ENCODE measurements at places on chromosomes 12 and 14.

DNA sequence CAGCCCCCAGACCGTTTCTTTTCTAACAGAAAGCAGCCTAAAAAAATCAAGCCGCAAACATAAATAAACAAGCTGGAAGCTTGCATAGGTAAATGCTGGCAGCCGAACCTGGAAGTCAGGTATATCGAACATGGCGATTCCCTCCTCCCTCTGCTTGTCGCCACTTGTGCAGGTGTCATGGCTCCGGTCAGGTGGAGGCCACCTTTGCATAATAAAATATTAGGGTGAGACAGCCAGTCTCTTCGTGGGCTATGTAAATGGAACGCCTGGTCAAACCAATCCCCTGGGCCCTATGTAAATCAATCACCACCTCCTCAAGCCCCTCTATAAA is 223.9 kb upstream of the DAAM1 start:
- no peak for DNase-seq

DNA sequence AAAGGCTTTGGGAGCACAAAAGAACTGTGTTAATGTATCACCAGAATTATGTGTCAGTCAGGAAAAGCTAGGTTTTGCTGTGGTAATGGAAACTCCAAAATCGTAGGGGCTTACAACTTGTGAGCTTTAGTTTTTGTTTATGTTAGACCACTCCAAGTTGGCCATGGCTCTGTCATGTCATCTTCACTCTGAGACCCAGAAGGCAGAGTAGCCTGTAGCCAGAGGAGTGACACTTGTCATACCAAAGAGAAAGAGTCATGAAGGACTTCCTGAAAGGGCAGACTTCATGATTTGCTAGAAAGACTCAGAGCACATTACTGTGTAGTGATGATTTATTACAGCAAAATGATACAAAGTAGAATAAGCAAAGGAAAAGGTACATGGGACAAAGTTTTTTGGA is 133.6 kb upstream of the SSTR1 start:
- DNase-seq = no peak

GRCh38 chr14:75562089-75562488 is 16.3 kb upstream of the FLVCR2 start:
- no peak for DNase-seq

DNA sequence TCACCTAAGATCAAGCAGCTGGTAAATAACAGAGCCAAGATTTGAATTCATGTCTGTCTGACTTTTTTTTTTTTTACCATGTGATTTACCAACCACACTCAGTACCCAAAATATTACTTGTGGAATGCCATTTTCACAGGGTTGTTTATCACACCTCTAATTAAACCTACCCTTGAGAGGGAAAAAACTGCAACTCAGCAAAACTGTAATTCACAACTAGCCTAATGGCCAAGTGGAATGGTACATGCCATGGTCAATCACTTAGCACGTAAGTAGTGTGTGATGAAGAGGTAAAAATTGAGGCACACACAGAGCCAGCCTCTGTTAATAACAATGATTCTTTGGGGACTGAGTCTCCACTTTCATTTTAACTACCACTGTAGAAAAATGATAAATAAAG is 412.9 kb upstream of the GARIN6 start:
- DNase-seq = no peak

GRCh38 chr12:5648692-5649359 is 216.9 kb downstream of the NTF3 start:
- no peak for DNase-seq

- no peak for DNase-seq
These were observed 173.3 kb downstream of the ANO2 start for GRCh38 chr12:5771756-5772155.

- no peak for DNase-seq
These were observed 464.2 kb downstream of the MED13L start for GRCh38 chr12:115813256-115813655.

DNA sequence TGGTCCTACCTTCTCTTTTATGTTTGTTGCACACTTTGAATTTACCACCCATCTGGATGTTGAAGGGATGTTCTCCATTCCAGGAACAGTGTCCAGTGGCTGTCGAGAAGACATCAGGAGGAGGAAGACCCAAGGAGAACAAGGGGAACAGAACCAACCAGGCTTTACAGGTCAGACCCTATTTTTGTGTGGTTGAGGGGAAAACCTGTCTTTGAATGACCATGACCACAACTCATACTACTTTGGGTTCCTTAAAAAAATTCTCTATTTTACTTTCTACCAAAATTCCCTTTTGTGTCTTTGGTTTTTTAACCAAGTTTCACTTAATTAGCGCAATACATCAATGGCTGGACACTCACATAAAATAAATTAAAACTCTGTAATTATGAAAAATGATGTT is 78.7 kb downstream of the PLXNC1 start:
- DNase-seq = no peak

DNA sequence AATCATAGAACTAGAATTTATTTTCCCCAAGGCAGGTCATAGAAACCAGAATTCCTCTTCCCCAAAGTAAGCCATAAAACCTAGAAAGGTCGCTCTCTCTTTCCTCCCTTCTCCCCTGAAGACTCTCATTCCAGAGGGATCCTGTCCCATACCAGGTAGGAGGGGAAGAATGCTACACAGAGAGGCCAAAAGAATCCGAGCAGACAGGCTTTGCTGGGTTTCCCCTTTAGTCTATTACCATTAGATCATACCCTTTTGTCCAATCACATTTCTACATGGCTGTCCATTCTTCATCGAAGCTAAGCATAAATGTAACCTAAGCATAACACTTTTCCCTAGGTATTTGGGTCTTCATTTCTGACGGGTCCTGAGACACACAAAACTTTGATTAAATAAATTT is 204.5 kb downstream of the SPTSSA start:
- DNase-seq = no peak

DNA sequence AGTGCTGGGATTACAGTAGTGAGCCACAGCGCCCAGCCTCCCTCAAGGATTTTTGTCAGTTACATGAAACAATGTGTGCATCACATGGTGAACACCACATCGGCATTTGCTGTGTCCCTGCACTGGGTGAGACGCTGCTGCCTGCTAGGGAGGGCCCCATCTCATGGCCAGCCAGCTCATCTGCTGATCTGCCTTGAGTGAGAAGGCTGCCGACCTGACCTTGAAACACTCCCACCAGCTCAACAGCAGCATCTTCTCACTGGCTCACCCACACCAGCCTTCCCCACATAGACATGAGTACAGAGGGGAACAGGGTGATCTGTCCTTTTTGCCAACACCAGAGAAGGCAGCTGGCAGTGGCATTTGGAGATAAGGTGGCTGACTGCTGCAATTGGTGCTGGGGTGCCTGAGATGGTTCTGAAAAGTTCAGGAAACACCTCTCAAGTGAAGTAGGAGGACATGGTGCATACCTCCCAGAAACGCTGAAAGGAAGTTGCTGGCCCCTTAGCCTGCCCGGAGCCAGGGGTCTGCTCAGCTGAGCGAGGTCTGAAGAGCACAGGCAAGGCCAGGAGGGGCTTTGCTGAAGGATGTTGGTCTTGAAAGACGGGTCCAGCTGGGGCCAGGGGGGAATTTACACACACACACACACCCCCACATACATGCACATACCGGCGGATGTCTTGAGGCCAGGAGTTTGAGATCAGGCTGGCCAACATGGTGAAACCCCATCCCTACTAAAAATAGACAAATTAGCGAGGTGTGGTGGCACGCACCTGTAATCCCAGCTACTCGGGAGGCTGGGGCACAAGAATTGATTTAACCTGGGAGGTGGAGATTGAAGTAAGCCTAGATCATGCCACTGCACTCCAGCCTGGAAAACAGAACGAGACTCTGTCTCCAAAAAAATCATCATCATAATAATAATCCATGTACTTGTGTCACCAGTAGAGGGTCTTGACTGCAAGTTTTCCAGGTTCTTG is 14.3 kb upstream of the PPP1R13B start:
- no peak for DNase-seq

- no peak for DNase-seq
These were observed 739 bp upstream of the PPP2R5E start for GRCh38 chr14:63543826-63544406.

GRCh38 chr12:4556735-4557530 is 5.1 kb upstream of the DYRK4 start:
- no peak for DNase-seq

DNA sequence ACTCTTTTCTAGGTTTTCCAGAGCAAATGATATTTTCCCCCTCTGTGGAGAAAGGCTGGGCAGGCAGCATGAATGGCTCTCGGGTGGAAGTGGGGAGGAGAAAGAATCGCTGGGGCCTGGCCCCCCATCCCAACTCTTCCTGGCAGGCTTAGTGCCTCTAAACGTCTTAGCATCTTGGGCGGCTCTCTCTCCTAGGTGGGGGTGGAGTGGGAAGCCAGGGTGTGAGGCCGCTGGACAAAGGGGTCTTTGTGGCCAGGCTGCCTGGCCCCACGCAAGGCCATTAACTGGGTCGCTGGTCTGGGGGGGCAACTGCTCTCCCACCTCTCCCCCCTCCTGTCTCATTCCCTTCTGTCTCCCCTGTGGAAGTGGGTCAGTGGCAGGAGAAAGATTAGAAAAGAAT is 4.7 kb downstream of the LRP1-AS start:
- no peak for DNase-seq

- DNase-seq = no peak
These were observed 74.7 kb downstream of the APAF1 start for GRCh38 chr12:98719515-98720504.

GRCh38 chr12:113861708-113862312 is 104.3 kb downstream of the RBM19 start:
- DNase-seq = no peak

- DNase-seq = no peak
These were observed 47.4 kb upstream of the POC1B start for GRCh38 chr12:89573051-89573810.

DNA sequence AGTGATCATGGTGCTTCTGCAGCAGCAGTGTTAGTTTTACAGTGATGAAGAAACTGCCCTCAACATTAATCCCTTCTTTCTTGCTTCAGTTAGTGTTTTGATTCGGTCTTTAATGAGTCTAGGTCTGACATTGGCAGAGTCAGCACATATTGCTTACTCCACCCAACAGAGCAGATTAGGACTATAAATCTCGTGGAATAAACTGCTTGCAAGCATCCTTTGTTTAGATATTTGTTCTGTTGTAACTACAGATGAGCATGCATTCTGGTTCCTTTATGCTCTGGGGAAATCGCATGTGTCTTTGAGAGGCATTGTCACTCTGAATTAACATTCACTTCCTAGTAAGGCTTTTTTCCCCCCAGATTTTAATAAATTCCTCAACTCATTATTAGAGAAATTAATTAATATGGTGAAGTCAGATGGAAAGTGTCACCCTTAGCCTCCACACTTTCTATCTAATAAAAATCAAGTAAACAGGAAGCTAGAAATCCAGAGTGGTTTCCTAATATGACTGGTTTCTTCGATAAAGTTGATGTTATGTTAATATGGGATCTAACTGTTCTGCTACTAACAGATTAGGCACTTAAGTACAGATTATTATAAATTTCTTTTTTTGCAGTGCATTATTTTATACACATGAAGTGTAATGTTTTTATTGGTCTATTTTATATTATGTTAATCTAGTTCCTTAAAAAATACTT is 86.2 kb upstream of the SSTR1 start:
- DNase-seq = no peak

DNA sequence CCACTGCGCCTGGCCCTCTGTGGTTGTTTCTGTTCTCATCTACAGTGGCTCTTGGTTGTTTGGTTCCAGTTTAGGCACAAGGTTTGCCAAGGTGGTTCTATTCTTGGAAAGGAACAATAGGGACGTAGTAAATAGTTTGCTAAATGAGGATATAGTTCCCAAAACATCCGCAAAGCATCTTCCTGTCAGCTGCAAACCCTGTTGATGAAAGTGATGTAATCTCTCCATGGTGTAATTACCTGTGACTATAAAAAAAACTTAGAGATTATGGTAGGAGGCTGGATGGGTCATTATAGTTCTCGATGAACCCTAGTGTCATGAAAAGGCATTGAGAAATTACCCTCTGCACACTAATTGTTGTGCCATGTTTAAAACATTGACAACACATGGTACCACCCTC is 52.9 kb downstream of the SUSD6 start:
- DNase-seq = no peak

DNA sequence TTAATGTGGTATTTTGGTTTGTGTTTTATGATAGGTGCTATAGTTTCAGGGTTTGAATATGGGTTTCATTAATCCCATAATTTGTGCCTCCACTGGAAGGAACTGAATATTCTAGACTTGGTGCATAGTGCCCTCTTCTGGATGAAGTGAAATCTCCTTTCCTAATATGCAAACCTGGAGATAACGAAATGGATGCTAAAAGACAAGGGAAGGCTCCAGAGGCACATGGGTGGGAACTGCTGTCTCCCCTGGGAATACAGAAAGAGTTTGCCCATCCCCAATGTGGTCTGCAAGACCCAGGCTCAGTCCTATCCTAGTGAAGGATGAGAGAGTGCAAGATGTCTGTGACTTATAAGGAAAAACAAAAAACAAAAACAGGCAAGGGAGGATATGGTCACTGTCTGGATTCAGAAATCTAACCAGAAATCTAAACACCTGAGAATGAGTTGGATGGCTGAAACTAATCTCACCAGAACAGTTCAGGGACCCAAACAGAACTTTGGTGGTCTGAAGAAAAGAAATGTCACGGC is 142.3 kb upstream of the TMPO start:
- no peak for DNase-seq

DNA sequence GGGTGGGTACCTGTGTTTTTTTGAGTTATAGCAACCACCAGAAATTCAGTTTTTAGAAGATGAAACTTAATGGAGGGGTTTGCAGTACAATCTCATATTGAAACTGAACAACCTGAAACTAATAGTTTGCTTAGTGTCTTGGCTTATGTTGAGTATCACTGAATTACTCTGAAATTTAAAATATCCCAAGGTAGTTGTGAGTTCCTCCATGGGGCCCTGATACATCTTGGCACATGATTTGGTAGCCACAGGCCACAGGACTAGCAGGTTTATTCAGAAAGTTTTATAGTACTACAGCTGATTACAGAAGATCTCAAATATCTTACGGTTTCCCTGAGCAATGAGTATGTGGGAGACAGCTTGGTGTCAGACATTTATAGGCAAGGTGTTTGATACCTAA is 10.4 kb downstream of the PTGES3 start:
- DNase-seq = no peak

- DNase-seq = no peak
These were observed 20.7 kb downstream of the CLSTN3 start for GRCh38 chr12:7150841-7151240.

DNA sequence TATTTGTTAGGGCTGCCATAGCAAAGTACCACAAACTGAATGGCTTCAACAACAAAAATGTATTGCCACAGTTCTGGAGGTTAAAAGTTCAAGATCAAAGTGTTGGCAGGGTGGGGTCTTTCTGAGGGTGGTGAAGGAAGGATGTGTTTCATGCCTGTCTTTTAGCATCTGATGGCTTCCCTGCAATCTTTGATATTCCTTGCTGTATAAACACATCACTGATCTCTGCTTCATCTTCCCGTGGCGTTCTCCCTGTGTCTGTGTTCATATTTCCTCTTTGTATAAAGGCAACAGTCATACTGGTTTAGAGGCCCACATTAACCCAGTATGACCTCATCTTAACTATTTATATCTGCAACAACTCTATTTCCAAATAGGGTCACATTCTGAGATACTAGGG is 167.5 kb downstream of the BTG1 start:
- peak; percentile 2 for DNase-seq

- no peak for DNase-seq
These were observed 10.2 kb downstream of the OR6S1 start for GRCh38 chr14:20631023-20631879.

Measured in stimulated activated CD4-positive, alpha-beta T cell treated with anti-CD3 and anti-CD28 coated beads, Interleukin-1b, Interleukin-23, amount 100 ng/mL, for 1 hour (primary cell).